ENCODE measurements at places on chromosomes 1 and 21. TPM values are rescaled to one million over a fixed set of nuclear protein-coding genes. Genes with fewer than 3 reads are reported as not detected.
A peak's percentile ranks its signal among the peaks of the same experiment; 100 is the strongest.

- no peak for DNase-seq
Observed at GRCh38 chr1:101187297-101187696, 49.5 kb upstream of the S1PR1 start.

DNA sequence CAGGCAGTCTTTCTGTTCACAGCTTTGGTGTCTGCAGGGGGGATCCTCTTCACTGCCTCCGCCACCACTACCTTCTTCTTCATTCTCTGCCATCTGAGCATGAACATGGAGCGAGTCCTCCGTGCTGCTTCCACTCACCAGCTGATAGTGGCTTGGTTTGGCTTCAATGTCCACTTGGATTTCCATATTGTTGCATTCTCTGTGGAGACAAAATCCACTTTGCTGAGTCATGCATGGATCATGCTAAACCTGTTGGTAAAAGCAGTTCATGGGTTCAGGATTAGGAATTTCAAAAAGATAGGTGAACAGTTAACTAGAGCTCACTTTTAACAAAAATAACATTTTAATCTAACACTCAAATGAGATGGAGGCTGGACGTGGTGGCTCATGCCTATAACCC is 27.5 kb downstream of the RNF19B start:
- no peak for DNase-seq

- no peak for DNase-seq
Observed at GRCh38 chr1:167273027-167273800, 52.5 kb downstream of the POU2F1 start.

GRCh38 chr1:222283147-222283768 is 264.6 kb downstream of the HHIPL2 start:
- DNase-seq, result peak; percentile 50

GRCh38 chr1:18564676-18565075 is 66.0 kb upstream of the PAX7 start:
- DNase-seq, result peak; percentile 41

DNA sequence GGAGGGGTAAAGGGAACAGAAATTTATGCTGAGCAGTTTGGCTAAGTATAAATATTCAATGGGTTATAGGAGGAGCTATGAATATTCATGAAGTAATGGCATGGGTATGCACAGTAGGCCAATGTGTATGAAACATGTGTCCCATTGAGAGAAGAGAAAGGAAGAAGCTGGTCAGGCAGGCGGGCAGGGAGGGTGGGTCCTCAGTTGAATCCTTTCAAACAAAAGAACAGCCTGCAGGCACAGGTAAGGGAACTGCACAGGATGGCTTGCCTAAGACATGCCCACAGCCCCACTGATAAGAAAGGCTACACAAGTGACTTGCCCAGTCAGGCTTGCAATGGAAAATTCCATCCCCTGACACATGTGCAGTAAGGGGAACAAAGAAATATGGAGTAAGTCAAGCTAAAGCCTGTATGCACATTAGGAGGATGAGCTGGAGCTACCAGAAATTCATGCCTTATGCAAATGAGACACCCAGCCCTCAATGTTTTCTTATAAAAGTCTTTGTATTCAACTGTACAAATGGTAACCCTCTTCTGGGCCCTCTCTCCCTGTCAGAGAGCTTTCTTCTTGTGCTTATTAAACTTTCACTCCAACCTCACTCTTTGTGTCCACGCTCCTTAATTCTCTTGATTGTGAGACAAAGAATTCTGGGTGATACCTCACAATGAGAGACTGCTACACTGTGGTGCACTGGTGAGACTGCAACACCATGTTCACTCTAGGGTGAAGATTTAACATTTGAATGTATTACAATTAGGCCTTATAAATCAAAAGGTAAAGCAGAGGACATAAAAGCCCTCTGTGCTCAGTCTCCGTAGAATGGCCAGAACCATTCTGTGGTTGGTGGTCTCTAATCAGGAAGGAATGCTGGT is 96.5 kb downstream of the ATP1B1 start:
- no peak for DNase-seq

DNA sequence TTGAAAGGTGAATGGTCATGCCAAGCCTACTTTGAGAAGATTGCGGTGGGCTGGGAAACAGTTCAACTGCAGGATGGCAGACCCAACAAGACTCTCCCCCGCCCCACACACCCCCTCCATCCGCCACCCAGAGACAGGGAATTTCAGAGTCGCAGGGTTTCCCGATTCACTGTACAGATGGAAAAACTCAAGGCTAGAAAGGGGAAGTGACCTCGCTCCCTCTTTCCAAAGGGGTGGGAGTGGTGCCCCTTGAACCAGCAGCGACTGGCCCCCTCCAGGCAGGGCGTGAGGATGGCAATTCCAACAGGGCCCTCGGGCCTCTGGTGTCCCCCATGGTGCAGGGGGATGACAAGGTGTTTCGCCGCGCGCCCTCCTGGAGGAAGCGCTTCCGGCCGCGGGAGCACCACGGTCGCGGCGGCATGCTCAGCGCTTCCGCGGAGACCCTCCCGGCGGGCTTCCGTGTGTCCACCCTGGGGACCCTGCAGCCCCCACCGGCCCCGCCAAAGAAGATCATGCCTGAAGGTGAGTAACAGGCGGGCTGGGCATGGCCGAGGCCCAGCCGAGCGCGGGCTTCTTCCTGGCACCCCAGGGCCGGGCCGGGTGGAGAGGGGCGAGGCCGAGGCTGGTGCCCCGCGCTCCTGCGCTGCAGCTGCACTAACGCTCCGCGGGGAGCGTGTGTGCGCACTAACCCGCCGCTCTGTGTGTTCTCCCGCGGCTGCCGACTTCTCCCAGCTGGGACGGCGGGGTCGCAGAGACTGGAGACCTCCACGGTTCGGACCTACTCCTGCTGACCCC is 10.4 kb downstream of the MYOG start:
- DNase-seq, result no peak

DNA sequence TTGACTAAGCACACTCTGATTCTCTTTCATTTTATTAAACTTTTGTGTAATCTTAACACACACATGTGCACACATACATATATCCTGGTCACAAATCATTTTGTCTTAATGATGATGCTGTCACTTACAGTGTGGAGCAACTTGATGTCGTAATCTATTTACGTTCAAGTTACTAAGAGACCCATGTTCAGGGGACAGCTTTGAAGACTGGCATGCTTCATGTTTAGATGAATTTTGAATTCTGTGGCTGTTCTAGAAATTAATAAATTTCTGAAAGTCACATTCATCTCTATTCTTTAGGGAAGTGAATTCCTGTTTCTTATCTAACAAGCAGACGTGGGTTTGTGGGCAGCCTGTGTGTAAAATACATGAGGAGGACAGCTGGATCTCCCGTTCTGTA is 1637.8 kb downstream of the PLA2G4A start:
- no peak for DNase-seq

DNA sequence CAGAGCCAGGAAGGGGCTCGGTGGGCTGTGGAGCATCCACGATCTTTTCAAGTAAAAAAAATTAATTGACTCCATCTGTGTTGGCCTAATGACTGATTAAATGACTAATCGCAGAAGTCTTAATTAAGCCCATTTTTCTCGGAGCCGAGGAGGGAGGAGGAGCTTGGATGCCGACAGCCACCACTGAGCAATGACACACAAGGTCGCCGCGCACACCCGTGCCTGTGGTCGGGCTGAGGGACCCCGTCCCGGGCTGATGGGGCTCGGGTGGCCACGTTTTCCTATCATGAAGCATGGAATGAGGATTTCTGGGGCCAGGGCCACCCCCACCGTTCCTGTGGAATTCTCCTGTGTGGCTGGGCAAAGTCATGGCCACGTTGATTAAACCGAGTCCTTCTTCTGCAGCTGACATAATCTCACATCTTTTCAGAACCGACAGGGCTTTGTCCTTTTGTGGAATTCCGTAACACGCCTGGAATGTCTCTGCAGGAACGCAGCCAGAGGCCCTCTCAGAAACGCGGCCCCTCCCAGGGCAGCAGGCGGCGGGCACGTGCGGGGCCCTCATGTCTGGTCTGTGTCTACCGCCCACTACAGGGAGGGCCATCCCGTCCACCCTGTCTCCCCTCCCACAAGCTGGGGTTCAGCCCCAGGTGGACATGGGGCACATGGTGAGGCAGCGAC is 60.7 kb downstream of the MORN1 start:
- DNase-seq, result peak; percentile 85

DNA sequence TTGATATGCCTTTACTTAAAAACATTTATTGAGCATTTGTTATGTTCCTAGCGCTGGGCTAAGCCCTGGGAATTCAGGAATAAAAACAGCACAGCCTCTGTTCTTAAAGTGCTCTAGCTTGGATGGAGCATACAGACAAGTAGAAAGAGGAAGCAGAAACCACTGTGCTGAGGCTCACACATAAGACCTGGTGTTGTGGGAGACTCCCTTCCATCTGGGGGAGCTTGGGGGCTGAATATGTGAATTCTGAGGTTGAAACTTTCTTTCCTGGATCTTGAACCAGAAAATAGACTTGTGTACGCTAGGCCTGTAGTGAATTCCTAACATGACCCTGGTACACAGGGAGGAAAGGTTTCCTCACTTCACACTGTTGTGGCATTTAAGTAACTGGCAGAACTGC is 209.9 kb downstream of the ZNF326 start:
- no peak for DNase-seq

GRCh38 chr1:22483121-22483520 is 31.5 kb downstream of the ZBTB40 start:
- no peak for DNase-seq

DNA sequence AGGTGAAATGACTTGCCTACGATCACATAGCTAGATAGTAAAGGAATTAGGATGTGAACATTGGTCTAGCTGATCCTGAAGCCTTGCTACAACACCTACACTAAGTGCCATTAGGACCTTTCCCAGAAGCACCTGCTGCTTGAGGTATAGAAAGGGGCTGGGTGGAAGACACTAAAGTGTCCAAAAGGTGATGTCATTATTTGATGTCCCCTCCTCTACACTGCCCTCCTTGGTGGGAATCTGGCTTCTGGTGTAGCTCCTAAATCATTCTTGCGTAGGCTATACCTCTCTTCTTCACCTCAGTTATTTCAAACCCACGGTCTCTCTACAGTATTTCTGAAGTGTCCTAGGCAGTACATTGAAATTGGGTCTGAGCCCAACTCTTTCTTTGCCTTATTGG is 132.5 kb upstream of the FGGY start:
- DNase-seq, result no peak

Gene ADAMTSL4
- polyA plus RNA-seq, result 45.7 TPM

Gene ESRRG
- polyA plus RNA-seq, result not detected

Gene NBPF12
- polyA plus RNA-seq, result 9.6 TPM

Gene NR1I3
- 1.6 TPM for polyA plus RNA-seq

Gene LYPD8
- polyA plus RNA-seq, result not detected

Gene RNU1-3
- not detected for polyA plus RNA-seq

Gene NUDT4B
- polyA plus RNA-seq, result 1.7 TPM
